Cardiac fibroblast (primary cell): ENCODE measurements at places on chromosomes 5 and 9.

DNA sequence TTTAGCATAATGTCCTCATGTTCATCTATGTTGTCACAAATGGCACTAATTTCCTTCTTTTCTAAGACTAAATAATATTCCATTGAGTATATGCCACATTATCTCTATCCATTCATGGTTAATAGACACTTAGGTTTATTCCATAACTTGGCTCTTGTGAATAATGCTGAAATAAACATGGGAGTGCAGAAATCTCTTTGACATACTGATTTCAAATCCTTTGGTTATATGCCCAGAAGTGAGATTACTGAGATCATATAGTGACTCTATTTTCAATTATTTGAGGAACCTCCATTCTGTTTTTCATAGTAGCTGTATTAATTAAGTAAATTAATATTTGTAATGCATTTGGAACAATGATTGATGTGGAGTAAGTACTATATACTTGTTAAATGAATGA lies 13.0 kb downstream of the SMIM3 start:
- DNase-seq: no peak

DNA sequence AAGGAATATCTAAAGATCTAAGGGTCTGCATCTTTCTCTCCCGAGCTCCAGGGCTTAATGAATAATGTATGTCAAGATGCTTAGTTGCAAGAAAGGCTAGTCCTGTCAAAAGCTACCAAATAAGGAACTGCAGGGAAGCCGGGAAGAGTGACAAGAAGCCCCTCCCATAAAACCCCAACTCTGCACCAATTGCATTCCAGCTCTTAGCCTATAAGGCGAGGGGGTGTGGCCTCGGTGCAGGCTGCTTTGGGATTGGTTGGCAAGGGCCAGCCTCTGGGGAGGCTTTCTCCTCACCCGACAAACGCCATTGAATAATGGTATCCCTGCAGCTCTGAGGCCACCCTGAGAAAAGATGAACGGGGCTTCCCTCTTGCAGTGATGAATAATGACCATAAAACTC lies 416.9 kb downstream of the RAB3C start:
- no peak for DNase-seq

- DNase-seq: peak; percentile 50
These were observed 372.0 kb upstream of the KIF2A start for GRCh38 chr5:61933787-61934626.

DNA sequence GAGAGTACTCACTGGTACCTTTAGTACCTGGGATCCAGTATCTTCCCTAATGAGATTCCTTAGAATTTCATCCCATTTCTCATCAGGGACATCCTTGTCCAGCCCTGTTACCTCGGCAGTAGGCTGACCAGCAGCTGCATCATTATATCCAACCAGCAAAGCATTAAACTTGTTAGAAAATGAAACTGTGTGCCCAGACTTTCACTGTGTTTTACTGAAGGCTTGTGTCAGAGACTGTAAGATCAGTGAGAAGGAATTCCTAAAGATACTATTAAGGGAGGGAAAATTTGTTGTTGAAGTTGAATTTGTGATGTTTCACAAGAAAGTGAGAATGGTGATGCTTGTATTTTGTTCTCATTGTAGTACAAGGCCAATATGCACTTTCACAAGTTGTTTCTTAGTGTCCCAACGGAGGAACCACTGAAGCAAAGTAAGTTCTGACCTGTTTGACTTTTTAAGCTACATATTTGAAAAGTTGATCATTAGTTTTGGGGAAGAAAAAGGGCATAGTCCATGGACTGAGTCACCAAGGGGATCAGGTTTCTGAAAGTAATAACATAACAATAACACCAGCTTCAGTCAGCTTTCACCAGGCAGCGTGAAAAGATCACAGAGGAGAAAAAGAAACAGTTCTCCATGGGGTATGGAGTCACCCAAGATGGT lies 48.8 kb downstream of the GRAMD2B start:
- peak; percentile 87 for DNase-seq

DNA sequence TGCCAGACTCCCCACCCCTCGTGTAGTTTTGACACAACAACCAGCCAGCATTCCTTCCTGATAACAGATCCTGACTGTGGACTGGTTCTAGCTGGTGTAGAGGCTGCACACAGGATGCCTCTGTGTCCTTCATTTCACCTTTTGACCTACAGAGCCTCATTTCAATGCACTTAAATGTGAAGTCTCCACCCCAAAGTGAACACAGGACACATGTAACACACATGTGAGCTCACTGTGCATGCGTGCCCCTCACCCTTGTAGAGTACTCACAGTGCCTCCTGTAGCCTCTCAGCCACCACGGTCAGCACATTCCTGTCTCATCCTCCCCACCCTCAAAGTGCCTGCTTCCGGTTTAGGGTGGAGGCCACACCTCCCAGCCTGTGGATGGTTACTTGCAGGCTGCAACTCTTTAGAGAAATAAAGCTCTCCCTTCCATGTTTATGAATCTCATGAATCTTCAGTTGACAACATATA lies 11.6 kb upstream of the NKD2 start:
- DNase-seq: no peak

DNA sequence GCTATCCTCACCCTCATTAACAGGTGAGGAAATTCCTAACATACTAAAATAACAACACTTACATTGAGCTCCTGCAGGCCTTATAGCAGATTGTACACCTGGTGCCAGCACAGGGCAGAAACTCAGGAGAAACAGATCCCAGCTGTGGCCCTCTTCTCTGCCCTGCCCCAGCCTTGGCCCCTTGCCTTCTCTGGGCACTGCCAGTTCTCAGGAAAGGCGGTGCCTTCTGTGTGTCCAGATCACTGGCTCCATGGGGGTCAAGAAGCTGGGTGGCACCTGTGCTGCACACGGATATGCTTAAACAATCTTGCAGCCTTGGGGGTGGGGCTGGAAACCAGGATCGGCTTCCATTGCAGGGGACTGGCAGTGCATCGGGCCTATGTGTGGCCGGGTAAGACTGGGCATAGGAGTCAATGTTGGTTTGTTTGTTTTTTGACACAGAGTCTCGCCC lies 19.3 kb downstream of the KYAT1 start:
- no peak for DNase-seq
